Hair follicular keratinocyte (primary cell): ENCODE measurements at places on chromosomes 11 and 22. TPM values are rescaled to one million over a fixed set of nuclear protein-coding genes. Genes with fewer than 3 reads are reported as not detected.

Gene SMTNL1
- total RNA-seq = not detected in 2 replicates

Gene ADAMTS15
- 0.86 and 3.0 TPM in 2 replicates for total RNA-seq

Gene YPEL1
- 0.08 TPM in 1 of 2 replicates, not detected in the other for total RNA-seq

Gene ANO1
- 27.2 and 28.1 TPM in 2 replicates for total RNA-seq

Gene RFPL1
- not detected in 2 replicates for total RNA-seq

Gene OR52N4
- not detected in 2 replicates for total RNA-seq

Gene LBHD1
- total RNA-seq = 2.4 and 3.4 TPM in 2 replicates
